ENCODE measurements at places on chromosomes 13 and 19. TPM values are rescaled to one million over a fixed set of nuclear protein-coding genes. Genes with fewer than 3 reads are reported as not detected.

DNA sequence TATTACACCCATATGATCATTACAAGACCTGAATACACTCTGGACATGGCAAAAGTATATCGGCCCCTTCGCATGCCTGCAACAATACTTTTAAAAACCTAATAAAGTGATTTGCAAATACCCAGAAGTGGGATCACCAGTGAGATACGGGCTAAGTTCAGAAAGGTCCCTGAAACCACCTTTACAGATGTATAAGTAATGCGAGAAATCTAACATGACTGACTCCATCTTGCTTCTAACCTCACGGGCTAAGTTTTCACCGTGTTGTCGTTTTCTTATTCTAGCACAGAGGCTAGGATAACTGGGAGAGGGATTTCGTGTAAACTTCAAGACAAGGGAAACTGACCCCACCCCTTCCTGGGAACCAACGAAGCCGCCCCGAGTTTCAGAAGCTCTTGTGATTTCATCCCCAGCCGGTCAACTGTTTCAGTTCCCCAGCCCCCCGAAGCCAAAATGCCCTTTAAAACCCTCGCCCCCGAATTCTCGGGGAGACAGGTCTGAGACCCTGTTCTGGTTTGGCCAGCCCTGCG lies 703 bp downstream of the NEK3 start:
- no peaks in the 10 kb centered on the region for H3K36me3 ChIP-seq
- H3K4me3 ChIP-seq, result peak overlapping the region; percentile 69
- H3K4me1 ChIP-seq, result peaks cover 4% of the 10 kb centered on the region
- DNase-seq, result no peak
- H3K27me3 ChIP-seq, result peaks cover 8% of the 10 kb centered on the region

GRCh38 chr13:112941349-112941748 lies 27.7 kb upstream of the MCF2L start:
- no peak overlapping the region for H3K4me3 ChIP-seq
- DNase-seq, result no peak
- H3K27ac ChIP-seq, result no peak overlapping the region

GRCh38 chr13:64540976-64541375 lies 2689.2 kb downstream of the PCDH9 start:
- H3K27ac ChIP-seq, result no peak overlapping the region
- no peak for DNase-seq
- H3K4me1 ChIP-seq, result no peaks in the 10 kb centered on the region
- H3K36me3 ChIP-seq, result no peaks in the 10 kb centered on the region

GRCh38 chr19:51418707-51419106 lies 1.3 kb upstream of the SIGLEC10 start:
- H3K27ac ChIP-seq, result no peak overlapping the region
- no peak for DNase-seq
- H3K36me3 ChIP-seq, result no peaks in the 10 kb centered on the region
- H3K4me3 ChIP-seq, result no peak overlapping the region

DNA sequence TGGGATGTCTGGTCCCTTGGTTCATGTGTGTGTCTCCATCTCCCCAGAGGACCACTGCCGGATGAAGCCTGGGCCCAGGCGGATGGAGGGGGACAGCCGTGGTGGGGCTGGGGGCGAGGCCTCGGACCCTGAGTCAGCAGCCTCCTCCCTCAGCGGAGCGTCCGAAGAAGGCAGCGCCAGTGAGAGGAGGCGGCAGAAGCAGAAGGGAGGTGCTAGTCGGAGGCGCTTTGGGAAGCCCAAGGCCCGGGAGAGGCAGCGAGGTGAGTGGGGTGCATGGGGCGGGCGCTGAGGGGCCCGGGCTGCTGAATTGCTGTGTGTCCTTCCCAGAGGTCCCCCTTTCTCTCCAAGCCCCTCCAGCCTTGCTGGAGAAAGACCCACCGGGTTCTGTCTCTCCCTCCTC lies 3.2 kb downstream of the CCDC106 start:
- no peaks in the 10 kb centered on the region for H3K4me1 ChIP-seq
- H3K27ac ChIP-seq, result no peak overlapping the region
- H3K4me3 ChIP-seq, result no peak overlapping the region
- H3K27me3 ChIP-seq, result no peaks in the 10 kb centered on the region
- H3K36me3 ChIP-seq, result no peaks in the 10 kb centered on the region
- DNase-seq, result no peak

DNA sequence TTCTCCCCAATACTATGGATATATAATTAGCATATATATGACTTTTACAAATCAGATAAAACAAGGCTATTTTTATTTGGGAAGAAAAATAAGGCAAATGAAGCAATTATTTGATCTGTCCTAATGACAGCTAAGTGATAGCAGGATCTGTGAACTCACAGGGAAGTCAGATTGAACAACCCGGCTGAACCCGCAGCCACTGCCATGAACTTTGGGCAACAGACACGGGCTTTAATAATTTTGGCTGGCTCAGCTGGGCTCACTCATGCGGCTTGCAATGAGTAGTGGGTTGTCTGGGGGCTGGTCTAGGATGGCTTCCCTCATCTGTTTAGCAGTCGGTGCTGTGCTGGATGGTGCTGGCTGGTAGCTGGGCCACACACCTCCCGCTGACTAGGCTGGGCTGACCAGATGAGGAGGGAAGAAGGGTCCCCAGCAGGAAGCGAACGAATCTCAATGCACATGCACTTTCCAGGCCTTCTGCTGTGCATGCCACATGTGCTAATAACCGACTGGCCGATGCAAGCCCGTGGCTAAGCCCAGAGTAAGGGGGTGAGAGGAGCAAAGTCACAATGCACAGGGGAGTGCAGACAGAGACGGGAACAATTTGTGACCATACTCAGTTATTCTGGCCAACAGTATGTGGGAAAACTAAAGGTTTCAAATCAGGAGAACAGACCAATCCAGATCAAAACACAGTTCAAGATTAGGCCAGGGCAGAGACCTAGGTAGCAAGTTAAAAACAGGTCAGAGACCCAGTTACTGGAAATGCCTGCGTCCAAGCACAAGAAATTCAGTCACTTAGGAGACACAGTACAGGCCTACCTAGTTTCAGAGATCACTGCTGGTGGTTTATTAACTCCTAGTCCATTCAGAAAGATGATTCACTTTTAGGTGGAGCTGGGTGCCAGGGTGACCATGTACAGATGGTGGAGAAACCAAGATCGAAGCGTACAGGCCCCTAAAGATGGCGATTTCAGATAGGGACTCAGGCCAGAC lies 22.3 kb downstream of the CRYL1 start:
- DNase-seq, result no peak
- H3K27ac ChIP-seq, result no peak overlapping the region
- no peak overlapping the region for H3K4me3 ChIP-seq
- H3K4me1 ChIP-seq, result no peaks in the 10 kb centered on the region
- H3K27me3 ChIP-seq, result no peaks in the 10 kb centered on the region
- no peaks in the 10 kb centered on the region for H3K36me3 ChIP-seq

The ISYNA1 gene
- polyA plus RNA-seq, result 264 TPM

Measured in H1 (cell line).